ENCODE measurements at places on chromosomes 5 and 9.

GRCh38 chr9:73548201-73548600 is 396.5 kb downstream of the ANXA1 start:
- DNase-seq: no peak

DNA sequence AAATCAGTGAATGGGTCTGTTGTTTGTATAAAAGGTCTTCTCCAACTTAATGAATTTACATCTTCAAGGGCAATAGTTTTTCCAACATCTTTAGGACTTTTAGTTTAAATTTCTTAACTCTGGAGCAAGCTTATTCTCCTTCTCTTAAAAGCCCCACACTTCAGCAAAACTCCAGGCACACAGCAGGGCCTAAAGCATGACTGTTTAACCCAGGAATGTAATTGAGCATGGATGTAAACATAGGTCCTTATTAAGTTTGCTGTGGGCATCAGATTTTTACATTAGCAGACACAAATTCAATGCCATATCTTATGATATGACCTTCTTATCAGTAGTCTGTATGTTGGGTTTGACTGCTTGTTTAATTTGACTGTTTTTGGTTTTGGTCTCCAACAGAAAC is 78.9 kb downstream of the ABCA1 start:
- DNase-seq: no peak

DNA sequence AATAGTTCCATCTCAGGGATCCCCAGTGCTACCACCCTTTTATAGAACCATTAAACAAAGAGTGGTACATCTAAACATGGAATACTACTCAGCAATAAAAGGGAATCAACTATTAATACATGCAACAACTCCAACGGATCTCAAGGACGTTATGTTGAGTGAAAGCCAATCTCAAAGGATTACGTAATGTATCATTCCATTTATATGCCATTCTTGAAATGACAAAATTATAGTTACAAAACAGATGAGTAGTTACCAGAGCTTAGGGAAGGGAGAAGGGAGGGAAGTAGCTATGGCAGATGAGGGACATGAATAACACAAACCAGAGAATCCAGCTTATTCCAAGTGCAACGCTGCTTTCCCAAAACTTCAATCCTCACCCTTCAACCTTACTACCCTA is 69.5 kb downstream of the ACTL7B start:
- DNase-seq: no peak

- no peak for DNase-seq
Observed at GRCh38 chr9:18947892-18948339, 85.1 kb downstream of the SAXO1 start.

GRCh38 chr5:31645420-31646081 is 6.6 kb downstream of the PDZD2 start:
- no peak for DNase-seq

GRCh38 chr9:23686896-23687295 is 139.1 kb downstream of the ELAVL2 start:
- no peak for DNase-seq

Measured in NCI-H82 (cell line).